Suprapubic skin (tissue), 4 donors: ENCODE measurements at places on chromosomes 4 and X. TPM values are rescaled to one million over a fixed set of nuclear protein-coding genes. Genes with fewer than 3 reads are reported as not detected.
A peak's percentile ranks its signal among the peaks of the same experiment; 100 is the strongest.

DNA sequence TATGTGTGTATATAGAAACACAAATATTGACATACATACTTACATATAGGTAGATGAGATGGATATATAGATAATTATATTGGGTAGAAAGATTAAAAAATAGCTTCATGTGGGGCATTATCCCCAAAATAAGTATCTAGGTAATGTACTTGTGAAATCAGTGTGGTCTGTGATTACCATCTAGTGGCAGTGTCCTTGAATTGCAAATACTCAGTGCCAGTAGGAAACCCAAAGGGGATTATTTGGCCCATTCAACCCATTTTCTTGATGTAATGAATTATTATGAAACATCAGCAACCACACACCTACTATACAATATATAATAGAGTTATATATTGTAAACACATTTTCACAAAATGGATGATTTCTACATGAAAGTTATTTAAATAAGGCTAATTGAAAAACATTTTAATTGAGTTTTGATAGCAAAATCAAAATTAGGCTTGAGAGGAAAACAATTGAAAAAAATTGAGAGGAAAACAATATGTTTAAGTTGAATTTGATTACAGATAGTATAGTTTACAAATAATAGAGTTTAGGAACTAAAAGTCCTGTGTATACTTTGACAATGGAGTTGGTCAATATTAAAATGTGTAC lies 389.4 kb downstream of the GALNTL6 start:
- no peak overlapping the region for H3K27ac ChIP-seq
- H3K36me3 ChIP-seq: no peaks in the 10 kb centered on the region
- no peak overlapping the region for H3K4me3 ChIP-seq
- DNase-seq: no peak

- DNase-seq: no peak
- H3K36me3 ChIP-seq: no peaks in the 10 kb centered on the region
- peak overlapping the region; percentile 68 for H3K4me3 ChIP-seq
- H3K4me1 ChIP-seq: peaks cover 11% of the 10 kb centered on the region
Measured at GRCh38 chr4:87388901-87389300, 2.1 kb downstream of the HSD17B11 start.

- no peak overlapping the region for H3K27ac ChIP-seq
- H3K4me3 ChIP-seq: no peak overlapping the region
- no peaks in the 10 kb centered on the region for H3K27me3 ChIP-seq
- H3K4me1 ChIP-seq: peaks cover 15% of the 10 kb centered on the region
- no peak for DNase-seq
- H3K36me3 ChIP-seq: no peaks in the 10 kb centered on the region
Measured at GRCh38 chrX:154800478-154801210, 4.6 kb downstream of the MPP1 start.

DNA sequence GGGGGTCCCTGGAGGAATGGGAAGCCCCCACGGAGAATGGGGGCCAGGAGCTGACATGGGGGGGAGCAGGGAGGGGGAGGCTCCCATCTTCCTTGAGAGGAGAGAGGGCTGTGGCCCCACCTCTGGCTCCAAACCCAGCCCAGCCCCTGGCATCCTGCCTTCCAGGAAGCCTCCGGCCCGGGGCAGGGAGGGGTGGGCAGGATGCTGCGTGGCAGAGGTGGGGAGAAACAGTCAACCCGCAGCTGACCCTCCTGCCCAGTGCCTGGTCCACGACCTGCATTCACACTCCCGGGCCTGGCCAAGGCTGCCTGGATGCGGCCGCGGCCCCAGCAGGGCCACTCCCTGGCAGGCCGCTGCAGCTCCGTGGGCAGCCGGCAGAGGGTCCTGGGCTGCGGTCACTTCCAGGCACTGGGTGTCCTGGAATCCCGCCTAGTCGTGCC lies 39.0 kb downstream of the CPLX1 start:
- peaks cover 52% of the 10 kb centered on the region for H3K4me1 ChIP-seq
- peak overlapping the region; percentile 57 for H3K27ac ChIP-seq
- peak overlapping the region; percentile 41 for H3K4me3 ChIP-seq

GRCh38 chr4:53123171-53123570 lies 242.7 kb downstream of the SCFD2 start:
- H3K4me3 ChIP-seq: no peak overlapping the region
- H3K27ac ChIP-seq: no peak overlapping the region
- H3K27me3 ChIP-seq: no peaks in the 10 kb centered on the region
- peaks cover 8% of the 10 kb centered on the region for H3K4me1 ChIP-seq

Gene TEX13B
- not detected for total RNA-seq

GRCh38 chr4:13872155-13872554 lies 244.6 kb upstream of the BOD1L1 start:
- no peak for DNase-seq
- H3K36me3 ChIP-seq: no peaks in the 10 kb centered on the region

DNA sequence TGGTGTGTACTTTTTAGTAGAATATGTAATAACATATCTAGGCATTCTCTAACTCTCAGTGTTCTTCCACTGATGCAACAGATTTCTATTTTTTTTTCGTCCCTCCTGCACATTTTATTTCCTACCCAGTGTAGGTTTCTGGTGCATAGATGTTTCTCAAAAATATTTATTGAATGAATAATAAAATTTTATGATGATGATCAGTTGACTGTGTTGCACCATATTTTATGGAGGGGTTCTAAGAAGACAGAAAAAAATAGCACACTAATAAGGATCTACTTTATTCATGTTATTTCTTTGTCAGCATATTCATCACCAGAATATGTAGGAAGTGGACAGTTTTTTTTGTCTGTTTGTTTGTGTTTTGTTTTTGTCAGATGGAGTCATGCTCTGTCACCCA lies 2529.3 kb downstream of the ARAP2 start:
- no peaks in the 10 kb centered on the region for H3K36me3 ChIP-seq
- no peaks in the 10 kb centered on the region for H3K4me1 ChIP-seq
- H3K4me3 ChIP-seq: no peak overlapping the region
- no peaks in the 10 kb centered on the region for H3K27me3 ChIP-seq
- H3K27ac ChIP-seq: no peak overlapping the region
- no peak for DNase-seq

GRCh38 chrX:42117318-42117717 lies 194.0 kb upstream of the CASK start:
- DNase-seq: no peak
- no peaks in the 10 kb centered on the region for H3K36me3 ChIP-seq
- no peak overlapping the region for H3K27ac ChIP-seq
- no peaks in the 10 kb centered on the region for H3K27me3 ChIP-seq

DNA sequence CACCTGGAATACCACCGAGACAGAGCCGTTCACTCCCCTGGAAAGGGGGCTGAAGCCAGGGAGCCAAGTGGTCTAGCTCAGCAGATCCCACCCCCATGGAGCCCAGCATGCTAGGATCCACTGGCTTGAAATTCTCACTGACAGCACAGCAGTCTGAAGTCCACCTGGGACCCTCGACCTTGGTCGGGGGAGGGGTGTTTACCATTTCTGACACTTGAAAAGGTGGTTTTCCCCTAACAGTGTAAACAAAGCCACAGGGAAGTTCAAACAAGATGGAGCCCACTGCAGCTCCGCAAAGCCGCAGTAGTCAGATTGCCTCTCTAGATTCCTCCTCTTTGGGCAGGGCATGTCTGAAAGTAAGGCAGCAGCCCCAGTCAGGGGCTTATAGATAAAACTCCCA lies 243.2 kb downstream of the RASL11B start:
- H3K36me3 ChIP-seq: no peaks in the 10 kb centered on the region
- H3K4me3 ChIP-seq: no peak overlapping the region
- H3K27me3 ChIP-seq: no peaks in the 10 kb centered on the region
- H3K27ac ChIP-seq: no peak overlapping the region
- DNase-seq: no peak

Gene RNF128
- total RNA-seq: 15.4 TPM

Gene STARD8
- 2.0 TPM for total RNA-seq

DNA sequence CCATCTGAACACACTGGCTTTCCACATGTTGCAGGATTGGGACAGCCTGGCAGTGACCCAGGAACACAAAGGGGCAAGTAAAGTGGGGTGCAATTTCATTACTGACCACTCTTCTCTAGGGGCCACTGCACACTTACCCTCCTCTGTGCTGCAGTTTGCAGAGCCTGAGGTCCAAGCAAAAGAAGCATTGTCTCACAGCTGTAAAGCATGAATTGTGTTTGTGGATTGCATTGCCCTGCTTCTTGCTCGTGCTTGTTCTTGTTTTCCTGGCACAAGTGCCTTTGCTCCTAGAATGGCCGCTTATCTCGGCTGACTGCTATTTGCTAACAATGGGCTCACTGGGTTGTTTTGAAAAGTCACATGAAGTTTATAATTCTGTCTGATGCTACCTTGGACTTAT lies 209.1 kb upstream of the JADE1 start:
- H3K4me1 ChIP-seq: peaks cover 26% of the 10 kb centered on the region

DNA sequence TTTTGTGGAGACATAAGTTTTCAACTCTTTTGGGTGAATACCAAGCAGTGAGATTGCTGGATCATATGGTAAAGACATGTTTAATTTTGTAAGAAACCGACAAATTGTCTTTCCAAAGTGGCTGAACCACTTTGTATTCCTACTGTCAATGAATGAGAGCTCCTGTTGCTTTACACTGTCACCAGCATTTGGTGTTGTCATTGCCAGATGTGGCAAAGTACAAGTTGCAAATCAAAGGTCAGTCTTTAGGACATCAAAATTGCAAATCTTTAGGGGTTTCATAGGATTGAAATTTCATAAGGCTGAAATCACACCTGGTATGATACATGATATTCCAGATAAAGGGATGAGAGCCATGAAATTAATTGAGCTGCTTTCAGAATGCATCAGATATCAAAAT lies 67.7 kb upstream of the ELOVL6 start:
- no peak overlapping the region for H3K4me3 ChIP-seq
- H3K36me3 ChIP-seq: no peaks in the 10 kb centered on the region
- H3K27me3 ChIP-seq: no peaks in the 10 kb centered on the region
- no peaks in the 10 kb centered on the region for H3K4me1 ChIP-seq
- DNase-seq: no peak

Gene ZXDA
- total RNA-seq: 6.8 TPM

GRCh38 chr4:7335344-7336066 lies 99.2 kb downstream of the PSAPL1 start:
- no peak overlapping the region for H3K4me3 ChIP-seq
- H3K4me1 ChIP-seq: peaks cover 8% of the 10 kb centered on the region
- H3K27me3 ChIP-seq: peaks cover 4% of the 10 kb centered on the region
- no peak for DNase-seq

DNA sequence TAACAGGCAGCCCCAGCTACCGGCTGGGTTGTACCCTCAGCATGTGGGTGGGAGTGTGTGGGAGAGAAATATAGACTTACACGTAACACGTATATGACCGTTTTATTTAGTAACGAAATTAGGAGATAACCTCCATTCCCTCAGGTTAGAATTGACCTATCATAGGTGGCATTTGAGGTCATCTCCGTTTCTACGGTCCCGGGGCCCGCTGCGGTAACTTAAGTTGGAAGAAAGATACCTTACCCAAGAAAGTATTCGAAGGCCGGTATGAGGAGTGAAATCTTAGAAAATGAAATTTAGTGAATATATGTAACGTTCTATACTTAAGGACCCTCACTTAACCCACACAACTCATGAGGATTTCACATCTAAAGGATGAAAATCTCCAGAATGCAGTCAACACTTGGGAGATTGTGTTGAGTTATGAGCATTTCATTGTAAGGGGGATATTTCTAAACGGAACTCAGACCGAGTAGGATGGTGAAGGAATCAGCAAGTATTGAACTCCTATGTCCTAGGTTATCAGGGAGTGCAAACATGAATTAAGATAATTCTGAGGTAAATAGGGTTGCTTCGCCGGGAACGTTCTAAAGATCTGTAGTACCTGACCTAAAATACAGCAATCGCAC lies 891 bp downstream of the CISD2 start:
- no peak for DNase-seq
- peak overlapping the region; percentile 68 for H3K4me3 ChIP-seq

DNA sequence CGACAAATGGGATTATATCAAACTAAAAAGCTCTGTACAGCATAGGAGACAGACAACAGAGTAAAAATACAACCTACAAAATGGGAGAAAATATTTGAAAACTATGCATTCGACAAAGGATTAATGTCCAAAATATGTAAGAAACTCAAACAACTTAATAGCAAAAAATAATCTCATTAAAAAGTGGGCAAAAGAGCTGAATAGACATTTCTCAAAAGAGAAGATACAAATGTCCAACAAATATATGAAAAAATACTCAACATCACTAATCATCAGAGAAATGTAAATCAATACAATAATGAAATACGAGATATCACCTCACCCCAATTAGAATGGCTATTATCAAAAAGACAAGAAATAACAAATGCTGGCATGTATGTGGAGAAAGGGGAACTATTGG lies 272.9 kb downstream of the KLHL13 start:
- H3K36me3 ChIP-seq: no peaks in the 10 kb centered on the region
- H3K4me1 ChIP-seq: no peaks in the 10 kb centered on the region
- H3K27me3 ChIP-seq: no peaks in the 10 kb centered on the region
- DNase-seq: no peak

Gene FNIP2
- 25.3 TPM for total RNA-seq

DNA sequence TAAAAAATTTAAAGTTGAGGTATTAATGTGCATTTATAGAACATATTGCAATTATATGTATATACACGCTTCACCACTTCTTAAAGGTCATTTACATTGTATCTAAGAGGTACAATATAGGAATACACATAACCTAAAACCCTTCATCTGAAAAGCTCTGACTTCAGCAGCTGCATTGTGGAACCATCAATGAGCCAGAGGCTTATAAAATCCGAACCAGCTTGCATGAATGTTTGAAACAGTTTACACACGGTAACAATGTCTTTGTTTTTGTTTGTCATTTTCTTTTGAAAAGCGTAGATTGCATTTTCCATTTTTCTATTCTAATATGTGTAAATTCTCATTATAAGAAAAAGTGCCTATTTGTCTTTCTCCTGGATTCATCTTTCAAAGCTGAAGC lies 221.6 kb downstream of the DCLK2 start:
- no peaks in the 10 kb centered on the region for H3K4me1 ChIP-seq
- H3K36me3 ChIP-seq: no peaks in the 10 kb centered on the region
- no peak overlapping the region for H3K27ac ChIP-seq
- H3K4me3 ChIP-seq: no peak overlapping the region

Gene PPA2
- 85.4 TPM for total RNA-seq

DNA sequence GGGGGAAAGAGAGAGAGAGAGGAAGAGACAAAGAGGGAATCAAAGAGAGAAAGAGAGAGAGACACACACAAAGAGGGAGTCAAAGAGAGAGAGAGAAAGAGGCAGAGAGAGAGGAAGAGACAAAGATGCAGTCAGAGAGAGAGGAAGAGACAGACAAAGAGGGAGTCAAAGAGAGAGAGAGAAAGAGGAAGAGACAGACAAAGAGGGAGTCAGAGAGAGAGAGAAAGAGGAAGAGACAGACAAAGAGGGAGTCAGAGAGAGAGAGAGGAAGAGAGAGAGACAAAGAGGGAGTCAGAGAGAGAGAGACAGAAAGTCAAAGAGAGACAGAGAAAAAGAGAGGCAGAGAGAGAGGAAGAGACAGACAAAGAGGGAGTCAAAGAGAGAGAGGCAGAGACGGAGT lies 45.5 kb downstream of the MAGEA9 start:
- H3K27ac ChIP-seq: no peak overlapping the region
- no peak for DNase-seq
- H3K4me3 ChIP-seq: no peak overlapping the region
- no peaks in the 10 kb centered on the region for H3K36me3 ChIP-seq

- no peak overlapping the region for H3K27ac ChIP-seq
- H3K4me3 ChIP-seq: no peak overlapping the region
- no peaks in the 10 kb centered on the region for H3K4me1 ChIP-seq
Measured at GRCh38 chr4:179225594-179225993, 1783.4 kb upstream of the AGA start.
